Dermis blood vessel endothelial cell (primary cell): ENCODE measurements at places on chromosomes 2 and 18. TPM values are rescaled to one million over a fixed set of nuclear protein-coding genes. Genes with fewer than 3 reads are reported as not detected.
A peak's percentile ranks its signal among the peaks of the same experiment; 100 is the strongest.

GRCh38 chr2:180003559-180003958, 3.5 kb downstream of the CWC22 start:
- DNase-seq, result no peak

DNA sequence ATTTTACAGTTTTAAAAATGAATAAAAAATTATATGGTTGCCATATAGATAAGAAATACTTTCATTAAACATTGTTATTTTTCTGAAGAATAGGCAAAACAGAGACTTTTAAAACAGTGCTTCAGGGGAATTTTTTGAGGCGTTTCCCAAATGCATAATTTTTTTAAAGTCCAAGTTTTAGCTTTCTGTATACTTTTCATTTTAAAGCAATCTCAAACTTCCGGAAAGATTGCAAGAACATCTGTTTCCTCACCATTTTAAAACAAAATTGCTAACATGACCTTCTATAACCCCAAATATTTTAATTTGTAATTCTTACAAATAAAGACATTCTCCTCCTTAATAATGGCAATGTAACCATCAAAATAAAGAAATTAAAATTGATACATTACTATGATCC, 15.1 kb upstream of the MBD2 start:
- peak; percentile 16 for DNase-seq

DNA sequence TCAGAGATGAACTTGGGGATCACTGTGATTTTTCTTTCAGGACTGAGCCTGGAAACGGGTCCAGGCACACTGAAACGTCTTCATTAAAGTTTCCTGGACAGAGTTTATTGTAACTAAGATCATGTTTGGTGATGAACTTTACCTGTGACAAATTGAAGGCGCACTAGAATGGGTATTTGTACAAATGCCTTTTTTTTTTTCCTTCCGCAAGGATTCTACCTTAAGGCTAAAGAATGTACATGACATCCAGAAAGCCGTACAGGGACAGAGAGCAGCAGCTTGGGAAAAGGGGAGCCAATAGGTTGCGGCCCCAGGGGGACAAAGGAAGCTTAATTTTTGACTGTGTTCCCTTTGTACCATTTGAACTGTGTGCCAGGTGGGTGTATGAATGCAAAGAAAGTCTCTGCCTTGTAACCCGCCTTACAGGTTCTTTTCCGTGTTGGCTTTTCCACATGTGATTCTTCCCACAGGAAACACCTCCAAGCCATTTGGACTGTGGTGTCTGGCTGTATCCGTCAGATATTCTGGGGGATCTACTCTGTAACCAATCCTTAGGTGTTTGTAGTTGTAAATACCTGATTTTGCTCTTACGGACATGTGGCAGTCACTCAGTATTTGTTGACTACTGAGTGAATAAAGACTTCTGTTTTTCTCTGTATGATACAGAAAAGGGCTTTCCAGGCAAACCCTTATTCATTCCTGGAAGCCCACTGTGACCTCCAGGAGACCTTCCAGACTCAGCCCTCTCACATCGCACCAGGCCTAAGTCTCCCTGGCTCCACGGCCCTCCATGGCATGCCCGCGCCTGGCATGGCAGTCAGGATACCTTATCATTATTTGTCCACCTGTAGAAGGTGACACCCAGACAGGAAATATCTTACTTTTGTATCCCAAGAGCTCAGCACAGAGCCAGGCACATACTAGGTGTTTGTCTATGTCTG, 1.1 kb downstream of the LRRFIP1 start:
- DNase-seq, result no peak

DNA sequence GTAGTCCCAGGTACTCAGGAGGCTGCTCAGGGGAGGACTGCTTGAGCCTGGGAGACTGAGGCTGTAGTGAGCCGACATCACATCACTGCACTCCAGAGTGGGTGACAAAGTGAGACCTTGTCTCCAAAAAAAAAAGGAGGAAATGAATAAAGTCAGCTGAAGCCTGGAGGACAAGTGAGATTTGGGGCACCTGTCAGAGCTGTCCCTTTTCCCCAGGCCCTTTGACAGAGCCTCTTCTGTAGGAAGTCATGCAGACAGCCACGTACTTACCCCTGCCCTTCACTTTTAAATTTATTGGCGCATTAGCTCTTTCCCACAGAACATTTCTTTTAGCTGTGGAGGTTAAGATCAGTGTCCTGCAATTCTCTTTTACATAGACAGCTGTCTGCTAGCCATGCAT, 151.0 kb upstream of the DNMT3A start:
- no peak for DNase-seq

GRCh38 chr2:43102366-43103092, 123.9 kb downstream of the ZFP36L2 start:
- DNase-seq, result no peak

- DNase-seq, result no peak
Measured at GRCh38 chr2:154758871-154759270, 60.4 kb downstream of the KCNJ3 start.

GRCh38 chr18:28357766-28358401, 181.0 kb upstream of the CDH2 start:
- DNase-seq, result no peak

DNA sequence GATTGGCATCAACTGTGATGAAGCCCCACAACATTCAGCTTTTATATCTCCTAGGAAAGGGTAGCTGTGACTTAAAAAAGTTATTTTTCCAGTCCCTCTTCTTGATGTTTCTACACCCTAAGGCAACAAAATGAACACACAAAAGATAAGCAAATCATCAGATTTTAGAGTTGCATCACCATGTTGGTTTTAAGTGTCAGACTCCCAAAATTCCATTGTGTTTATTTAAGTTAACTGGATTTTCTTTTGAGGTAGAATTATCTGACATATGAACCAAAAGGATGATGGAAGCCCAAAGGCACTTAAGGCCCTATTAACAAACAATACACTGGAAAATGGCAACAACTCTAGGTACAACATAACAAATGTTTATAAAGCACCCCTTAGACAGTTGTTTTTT, 261.7 kb upstream of the SLC39A10 start:
- no peak for DNase-seq

DNA sequence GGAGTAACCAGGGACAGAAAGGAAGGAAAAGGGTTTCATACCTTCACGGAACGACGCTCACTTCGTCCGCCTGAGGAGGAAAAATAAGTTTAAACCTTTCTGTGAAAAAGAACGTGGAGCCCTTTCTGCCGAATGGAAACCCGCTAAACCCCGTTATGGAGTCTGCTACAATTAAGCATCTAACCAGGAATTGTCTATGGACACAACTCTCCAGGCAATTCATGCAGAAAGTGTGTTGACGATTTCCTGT, 528 bp upstream of the PPP4R3B start:
- no peak for DNase-seq

DNA sequence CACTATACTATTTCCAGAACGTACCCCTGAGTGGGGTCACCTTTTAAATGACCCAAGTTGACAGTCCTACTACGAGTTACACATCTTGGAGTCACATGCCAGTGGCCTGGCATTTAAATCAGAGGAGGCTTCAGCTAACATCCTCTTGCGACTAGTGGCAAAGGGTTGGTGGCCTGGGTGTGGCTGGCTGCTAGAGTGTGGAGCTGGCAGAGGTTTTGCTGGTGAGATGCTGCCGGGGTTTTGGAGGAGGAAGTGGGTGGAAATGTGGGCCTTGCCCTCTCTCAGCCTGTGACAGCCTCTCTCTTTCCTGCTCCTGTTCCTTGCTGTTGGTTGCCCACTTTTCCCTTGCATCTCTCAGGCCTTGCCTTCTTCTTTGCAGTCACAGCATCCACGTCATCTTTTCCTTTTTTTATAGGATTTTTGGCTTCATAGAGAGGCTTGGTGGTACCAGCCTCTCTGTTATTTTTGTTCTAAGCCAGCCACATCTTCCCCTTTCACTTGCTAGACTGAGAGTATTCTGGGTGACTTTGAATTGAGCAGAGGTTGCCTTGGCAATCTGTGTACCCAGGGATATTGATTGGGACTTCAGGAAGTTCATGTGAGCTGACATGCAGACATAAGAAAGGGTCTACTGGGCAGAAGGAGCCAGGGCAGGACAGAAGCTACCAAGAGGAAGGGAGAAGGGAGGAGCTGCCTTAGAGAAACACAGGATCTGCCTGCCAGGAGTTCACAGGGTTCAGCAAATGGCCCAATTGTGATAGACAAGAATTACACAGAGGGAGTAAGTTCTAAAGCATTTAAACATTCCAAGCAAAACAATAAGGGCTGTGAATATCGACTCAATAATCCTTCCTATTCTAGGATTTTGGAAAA, 55.4 kb downstream of the CDC42EP3 start:
- peak; percentile 15 for DNase-seq

DNA sequence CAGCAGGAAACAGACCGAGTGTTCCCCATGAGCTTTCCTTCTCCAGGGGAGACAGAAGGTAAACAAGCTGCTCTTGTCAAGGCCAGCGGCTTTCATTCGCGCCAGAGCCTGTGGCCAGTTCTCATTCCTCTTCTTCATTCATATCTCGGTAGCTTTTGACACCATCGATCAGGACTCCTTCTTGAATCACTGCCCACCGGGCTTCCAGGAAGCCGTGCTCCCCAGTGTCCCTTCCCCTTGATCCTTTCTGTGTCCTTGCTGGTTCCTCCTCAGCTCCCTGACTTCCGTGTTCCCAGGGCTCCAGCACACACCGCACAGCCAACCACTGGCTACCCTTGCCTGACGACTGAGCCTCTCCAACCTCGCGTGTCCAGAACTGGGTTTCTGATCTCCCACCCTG, 14.1 kb downstream of the SLC66A3 start:
- DNase-seq, result peak; percentile 16

GRCh38 chr2:96129528-96130120, 8.7 kb downstream of the ASTL start:
- DNase-seq, result no peak

DNA sequence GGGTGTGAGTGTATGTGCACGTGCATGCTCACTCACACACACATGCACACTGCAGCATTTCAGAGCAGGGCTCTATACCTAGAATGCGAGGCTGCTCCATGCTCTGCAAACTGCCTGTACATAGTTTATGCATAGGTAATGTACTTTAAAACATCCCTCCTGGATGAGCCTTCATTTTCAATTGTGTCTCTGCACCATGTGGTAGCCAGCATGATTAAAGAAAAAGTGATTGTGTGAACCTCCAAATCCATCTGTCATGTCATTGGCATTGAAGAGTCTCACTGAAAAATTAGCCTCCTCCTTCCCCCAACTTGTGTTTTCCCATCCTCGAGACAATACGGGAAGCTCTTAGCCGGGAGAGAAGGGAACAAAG, 120.9 kb upstream of the SPATS2L start:
- no peak for DNase-seq

DNA sequence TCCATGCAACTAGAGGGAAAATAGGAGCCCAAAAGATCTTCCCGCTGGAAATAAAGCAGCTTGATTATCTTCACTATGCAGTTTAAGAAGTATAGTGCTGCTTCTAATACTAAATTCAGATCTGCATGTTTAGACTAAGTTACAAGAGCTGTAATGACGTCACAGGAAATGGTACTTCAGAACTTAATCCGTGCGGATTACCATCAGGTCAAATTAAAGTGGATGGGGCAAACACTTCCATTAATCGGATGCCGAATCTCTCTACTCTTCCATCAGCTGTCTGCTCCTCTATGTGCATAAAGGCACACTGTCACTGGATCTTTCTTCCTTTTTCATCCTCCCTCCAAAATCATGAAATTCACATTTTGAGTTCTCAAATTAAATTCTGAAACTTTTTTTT, 52.6 kb downstream of the TRAPPC12 start:
- no peak for DNase-seq

- peak; percentile 88 for DNase-seq
Measured at GRCh38 chr2:70861777-70862625, 26.4 kb upstream of the CD207 start.

GRCh38 chr2:151984424-151985083, 114.3 kb downstream of the CACNB4 start:
- DNase-seq, result no peak

DNA sequence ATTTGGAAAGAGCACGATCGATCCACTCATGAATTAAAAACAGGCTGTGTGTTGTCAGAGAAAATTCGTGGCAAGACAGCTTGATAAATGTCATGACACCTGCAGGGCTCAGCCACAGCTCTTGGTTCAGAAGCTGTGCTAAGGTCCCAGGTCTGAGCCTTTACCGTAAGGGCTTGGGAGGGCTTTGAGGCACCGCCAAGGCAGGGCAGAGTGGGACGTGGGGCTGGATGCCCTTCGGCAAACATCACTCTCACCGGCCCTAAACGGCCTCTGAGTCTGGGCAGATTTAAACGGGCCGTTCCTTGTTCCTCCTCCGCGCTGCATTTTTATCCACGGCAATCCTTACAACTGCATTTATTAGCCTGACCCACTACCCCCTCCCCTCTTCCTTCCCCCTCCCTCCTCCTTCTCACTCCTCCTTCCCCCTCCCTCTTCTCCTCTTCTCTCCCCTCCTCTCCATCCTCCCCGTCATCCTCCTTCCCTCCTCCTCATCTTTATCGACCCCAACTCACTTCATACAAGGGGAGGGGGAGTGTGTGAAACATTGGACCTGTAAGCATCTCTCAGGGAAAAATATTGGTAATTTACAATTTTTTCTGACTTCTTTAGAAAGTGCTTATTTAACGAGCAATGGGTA, 33.9 kb downstream of the MBP start:
- DNase-seq, result no peak

- no peak for DNase-seq
Measured at GRCh38 chr2:23838581-23838980, 88.3 kb downstream of the ATAD2B start.

DNA sequence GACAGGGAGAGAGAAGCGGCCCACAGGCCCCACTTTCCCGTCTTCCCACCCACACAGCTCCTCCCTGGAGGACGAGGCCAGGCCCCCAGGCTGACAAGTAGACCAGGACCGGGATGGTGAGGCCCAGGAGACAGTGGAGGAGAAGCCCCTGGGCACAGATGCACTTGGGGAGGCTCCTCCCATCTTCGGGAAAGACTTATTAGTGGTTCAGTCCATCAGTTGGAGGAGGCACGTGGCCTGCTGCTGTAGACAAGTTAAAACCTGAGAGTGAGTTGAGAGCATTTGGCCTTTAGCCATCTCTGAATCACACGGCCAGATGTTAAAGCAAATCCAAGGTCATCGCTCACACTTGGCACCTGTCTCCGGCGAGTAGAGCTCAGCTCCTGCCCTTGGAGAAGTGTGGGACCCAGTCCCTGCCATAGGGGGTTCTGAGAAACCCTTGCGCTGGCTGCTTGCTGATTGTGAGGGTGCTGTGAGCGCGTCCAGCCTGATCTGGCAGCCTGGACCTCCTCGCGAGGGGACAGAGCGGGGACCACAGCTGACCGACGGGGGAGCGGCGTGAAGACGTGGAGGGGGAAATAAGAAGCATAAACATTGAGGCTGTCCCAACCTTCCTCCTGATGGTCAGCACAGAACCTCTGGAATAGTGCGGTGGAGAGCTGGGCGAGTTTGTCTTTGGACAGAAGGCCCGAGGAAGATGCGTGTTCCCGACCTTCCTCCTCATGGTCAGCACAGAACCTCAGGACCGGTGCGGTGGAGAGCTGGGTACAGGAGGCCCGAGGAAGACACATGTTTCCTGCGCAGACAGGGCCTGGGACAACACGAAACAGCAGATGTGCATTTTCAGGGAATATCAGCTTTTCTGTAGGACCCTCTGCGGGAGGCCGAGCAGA, 24.7 kb upstream of the ALLC start:
- DNase-seq, result no peak

The PLGLB2 gene
- 0.65 and 1.7 TPM in 2 replicates for total RNA-seq

The CSRNP3 gene
- 0.51 and 0.65 TPM in 2 replicates for total RNA-seq

The GKN2 gene
- not detected in 2 replicates for total RNA-seq

The TUBA3E gene
- total RNA-seq, result not detected in 2 replicates

The YIPF4 gene
- 26.4 and 34.5 TPM in 2 replicates for total RNA-seq

The BUB1 gene
- 14.5 and 62.7 TPM in 2 replicates for total RNA-seq

The G6PC2 gene
- not detected in 2 replicates for total RNA-seq

The FAM228A gene
- 0.28 TPM in 1 of 2 replicates, not detected in the other for total RNA-seq
